Ureter (tissue), 1 donor: ENCODE measurements at places on chromosomes 2 and 18. TPM values are rescaled to one million over a fixed set of nuclear protein-coding genes. Genes with fewer than 3 reads are reported as not detected.

The TMEFF2 gene
- 4.8 TPM for total RNA-seq

The MRO gene
- total RNA-seq, result 1.9 TPM

The IL37 gene
- total RNA-seq, result not detected

The HOXD13 gene
- not detected for total RNA-seq

The SCTR gene
- total RNA-seq, result not detected

The DAW1 gene
- not detected for total RNA-seq

The UGT1A5 gene
- total RNA-seq, result 21.3 TPM

The INPP5D gene
- total RNA-seq, result 43.4 TPM

The GTF3C2 gene
- total RNA-seq, result 109 TPM

The RAD51AP2 gene
- total RNA-seq, result not detected

The CNTNAP5 gene
- 1.5 TPM for total RNA-seq

The RAPGEF4 gene
- total RNA-seq, result 18.6 TPM
